ENCODE measurements at places on chromosomes 2 and 18. TPM values are rescaled to one million over a fixed set of nuclear protein-coding genes. Genes with fewer than 3 reads are reported as not detected.

Gene ELAC1
- 8.9 TPM for total RNA-seq

Gene UGT1A5
- total RNA-seq, result 6.4 TPM

Gene COL6A3
- total RNA-seq, result 62.6 TPM

Gene DUSP28
- total RNA-seq, result 2.6 TPM

Gene GTF2A1L
- 3.6 TPM for total RNA-seq

Measured in esophagus squamous epithelium (tissue), 5 donors.